GM23338 (cell line): ENCODE measurements at places on chromosomes 13 and 19.

DNA sequence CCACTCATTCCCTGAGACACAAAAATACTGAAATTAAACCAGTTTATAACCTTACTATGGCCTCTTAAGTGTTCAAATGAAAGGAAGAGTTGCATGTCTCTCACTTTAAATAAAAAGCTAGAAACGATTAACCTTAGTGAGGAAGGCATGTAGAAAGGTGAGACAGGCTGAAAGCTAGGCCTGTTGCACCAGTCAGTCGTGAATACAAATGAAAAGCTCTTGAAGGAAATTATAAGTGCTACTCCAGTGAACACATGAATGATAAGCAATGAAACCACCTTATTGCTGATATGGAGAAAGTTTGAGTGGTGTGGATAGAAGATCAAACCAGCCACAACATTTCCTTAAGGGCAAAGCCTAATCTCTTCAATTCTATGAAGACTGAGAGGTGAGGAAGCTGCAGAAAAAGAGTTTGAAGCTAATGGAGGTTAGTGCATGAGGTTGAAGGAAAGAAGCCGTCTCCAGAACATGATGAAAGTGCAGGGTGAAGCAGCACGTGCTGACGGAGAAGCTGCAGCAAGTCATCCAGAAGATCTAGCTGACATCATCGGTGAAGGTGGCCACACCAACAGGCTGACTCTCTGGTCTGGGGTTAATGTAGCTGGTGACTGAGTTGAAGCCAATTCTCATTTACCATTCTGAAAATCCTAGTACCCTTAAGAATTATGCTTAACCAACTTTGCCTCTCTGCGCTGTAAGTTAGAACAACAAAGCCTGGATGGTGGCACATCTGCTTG, 94.5 kb upstream of the TEX29 start:
- no peak for DNase-seq

DNA sequence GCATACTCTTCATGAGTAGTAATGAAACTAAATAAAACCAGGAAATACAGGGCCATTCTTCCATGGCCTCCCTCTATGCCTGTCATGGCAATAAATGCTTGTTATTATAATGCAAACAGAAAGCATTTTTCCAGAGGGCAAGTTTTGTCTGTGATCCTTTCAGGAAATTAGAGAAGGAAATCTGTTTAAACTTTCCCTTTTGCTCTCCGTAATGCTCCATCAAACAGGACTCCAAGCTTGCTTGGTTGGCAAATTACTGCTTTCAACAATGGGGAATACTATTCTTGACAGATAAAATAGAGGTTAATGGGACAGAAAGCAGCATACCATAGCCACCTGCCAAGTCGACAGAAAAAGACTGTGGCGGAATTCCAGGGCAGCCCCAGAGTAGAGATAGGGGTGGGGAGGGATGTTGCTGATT, 252.5 kb downstream of the LHFPL6 start:
- DNase-seq, result peak; percentile 49

GRCh38 chr13:78636495-78636894, 22.5 kb downstream of the OBI1 start:
- no peak for DNase-seq

DNA sequence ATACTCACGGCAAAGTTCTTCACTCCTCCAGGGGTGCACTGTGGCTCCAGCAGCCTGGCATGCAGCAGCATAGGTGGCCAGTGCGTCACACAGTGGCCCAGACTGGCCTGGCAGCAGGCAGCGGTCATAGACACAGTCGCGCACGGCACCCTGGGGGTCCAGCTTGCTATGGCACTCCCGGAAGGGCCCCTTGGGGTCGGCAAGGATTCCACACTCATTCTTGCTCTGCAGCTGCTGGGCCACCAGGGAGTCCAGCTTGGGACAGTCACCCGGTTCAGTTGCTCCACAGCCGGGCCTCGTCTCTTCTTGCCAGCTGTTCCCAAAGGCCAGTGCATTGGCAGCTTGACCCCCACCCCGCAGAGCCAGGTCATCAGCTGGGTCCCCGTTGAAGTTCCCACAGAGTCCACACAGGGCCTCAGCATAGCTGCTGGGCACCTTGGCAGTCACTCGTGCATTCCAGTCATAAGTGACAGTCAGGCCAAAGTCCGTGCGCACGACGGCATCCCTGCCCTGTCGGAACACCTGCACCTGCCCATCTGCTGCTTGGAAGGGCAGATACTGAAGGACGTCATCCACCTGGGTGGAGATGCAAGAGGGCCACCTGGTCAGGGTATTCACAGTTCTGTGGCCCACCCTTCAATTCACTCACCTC, 20.6 kb downstream of the FCGBP start:
- DNase-seq, result no peak

GRCh38 chr19:38281811-38282566, 17.6 kb downstream of the SPINT2 start:
- no peak for DNase-seq

DNA sequence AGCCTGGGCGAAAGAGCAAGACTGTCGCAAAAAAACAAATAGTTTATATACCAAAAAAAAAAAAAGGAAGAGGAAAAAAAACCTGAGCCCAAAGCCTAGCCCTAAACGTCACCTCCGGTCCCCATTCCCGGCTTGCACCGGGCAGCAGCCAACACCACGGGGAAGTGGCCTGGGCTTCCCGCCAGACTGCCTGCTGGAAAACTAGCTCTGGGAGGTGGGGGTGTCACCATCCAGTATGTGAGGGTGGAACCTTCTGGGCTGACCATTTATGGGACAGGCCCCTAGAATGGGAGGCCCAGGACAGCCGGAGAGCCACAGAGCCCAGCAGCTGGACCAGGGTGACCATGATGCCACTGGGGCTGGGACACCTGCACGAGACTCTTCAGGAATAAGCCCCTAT, 37.3 kb downstream of the IL12RB1 start:
- DNase-seq, result no peak

DNA sequence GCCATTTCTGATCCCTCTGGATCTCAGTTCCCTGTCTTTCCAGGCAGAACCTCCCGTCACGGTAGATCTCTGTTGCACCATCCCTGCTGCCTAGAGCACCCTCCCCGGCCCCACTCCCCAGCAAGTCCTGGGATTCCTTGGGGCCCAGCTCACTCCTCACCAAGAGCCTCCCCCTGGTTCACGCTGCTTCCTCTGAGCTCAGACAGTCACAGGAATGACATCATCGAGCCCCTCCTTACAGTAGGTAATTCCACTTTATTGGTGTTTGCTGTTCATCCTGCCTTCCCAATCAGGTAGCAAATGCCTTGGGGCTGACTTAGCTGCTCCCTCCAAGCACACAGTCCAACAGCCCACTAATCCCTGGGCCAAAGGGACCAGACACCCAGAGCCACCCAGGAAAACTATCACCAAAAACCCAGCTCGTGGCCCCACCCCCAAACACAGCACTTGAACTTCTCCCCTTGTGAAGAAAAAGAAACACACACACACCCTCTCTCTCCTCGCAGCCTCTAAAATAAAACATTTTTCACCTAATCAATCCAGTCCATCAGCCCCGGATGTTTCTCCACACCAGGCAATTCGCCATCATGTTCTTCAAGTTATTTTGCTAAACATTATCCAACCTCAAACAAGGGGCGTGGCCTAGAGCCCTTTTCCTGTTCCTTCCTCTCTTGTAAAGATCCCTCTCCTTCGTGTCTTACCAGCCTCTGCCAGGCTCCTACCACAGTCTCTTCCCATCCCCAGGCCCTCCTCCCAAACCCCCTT, 2.5 kb downstream of the NAPA start:
- no peak for DNase-seq

DNA sequence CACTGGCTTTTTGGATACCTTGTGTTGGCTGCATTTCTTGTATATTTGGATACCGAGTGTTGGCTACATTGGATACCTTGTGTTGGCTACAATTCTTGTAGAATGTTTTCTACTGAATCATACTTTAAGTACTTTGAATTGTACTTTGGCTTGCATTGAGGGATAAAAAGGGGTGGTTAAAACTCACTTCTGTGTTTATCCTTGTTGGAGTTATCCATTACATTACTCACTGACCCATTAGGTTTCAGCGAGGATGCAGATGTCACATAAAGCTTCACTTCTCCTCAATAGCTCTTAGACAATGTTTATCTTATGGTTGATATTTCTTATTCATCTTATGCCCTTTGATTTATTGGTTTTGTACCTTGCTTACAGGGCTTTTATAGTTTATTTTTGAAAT, 43.1 kb downstream of the PDS5B start:
- no peak for DNase-seq

GRCh38 chr13:26062853-26063444, 11.1 kb upstream of the SHISA2 start:
- peak; percentile 74 for DNase-seq

DNA sequence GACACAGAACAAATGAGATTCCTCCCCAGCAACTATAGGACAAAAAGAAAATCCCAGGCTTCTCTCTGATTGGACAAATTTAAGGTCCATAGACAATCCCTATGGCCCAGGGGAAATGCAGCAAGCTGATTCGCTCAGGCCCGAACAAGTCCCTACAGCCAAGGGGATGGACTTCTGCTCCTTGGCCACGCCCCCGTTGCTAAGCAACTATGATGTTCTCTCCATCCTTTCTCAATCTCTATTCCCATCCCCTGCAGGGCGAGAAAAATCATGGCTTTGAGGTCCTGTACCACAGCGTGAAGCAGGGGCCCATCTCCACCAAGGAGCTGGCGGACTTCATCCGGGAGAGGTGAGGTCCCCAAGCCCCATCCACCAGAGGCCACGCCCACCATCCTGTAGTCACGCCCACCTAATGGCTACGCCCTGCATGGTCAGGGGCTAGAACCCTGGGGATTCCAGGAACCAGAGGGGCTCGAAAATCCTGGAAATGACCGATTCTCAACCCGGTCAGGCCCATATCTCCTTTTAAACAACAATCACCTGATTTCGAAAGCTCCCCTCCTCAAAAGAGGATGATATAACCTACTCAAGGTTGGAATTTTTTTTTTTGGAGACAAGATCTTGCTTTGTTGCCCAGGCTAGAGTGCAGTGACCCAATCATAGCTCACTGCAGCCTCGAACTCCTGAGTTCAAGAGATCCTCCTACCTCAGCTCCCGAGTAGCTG, 11.4 kb downstream of the FCHO1 start:
- DNase-seq, result peak; percentile 98

GRCh38 chr13:105804561-105805190, 730.8 kb downstream of the EFNB2 start:
- DNase-seq, result no peak

DNA sequence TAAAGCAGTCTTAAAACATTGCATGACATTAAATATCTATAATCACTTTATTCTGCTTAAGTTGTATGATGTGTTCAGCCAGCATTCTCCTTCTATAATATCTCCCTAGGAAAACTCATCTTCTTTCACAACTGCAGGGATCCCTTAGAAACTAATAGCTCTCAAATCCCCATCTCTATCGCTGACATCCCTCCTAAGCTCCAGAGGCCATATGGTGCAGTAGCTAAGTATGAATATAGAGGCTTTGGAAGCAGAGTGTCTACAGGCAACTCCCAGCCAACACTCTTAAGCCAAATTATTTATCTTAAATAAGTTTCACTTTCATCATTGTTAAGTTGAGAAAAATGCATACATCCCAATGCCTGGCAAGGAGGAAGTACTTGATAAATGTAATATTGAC, 349.5 kb upstream of the MIR17HG start:
- DNase-seq, result no peak

DNA sequence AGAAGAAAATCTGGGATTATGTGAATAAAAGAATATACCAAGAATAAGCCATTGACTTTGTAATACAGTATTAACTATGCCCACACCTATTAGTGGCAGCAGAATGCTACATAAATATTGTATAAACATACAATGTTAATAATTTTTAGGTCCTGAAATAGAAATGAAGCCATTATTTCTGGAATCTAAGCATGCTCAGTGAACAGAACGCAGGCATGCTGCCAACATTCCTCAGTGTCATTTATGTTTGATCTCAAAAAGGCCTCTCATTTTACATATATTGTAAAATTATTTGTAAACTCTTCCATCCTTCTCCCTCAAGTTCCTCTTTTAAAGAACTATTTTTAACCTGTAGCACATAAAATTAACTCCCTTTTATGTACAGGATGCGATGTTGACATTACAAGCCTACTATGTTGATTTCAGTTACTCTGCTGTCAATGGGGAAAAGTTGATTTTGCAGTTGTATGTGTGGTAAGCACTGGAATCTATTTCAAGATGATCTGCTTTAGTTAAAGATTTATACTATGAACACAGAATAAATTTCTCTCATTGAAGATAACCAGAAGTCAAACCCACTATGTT, 118.8 kb downstream of the VWA8 start:
- DNase-seq, result no peak

GRCh38 chr19:47542030-47542475, 27.2 kb upstream of the NAPA start:
- DNase-seq, result no peak

DNA sequence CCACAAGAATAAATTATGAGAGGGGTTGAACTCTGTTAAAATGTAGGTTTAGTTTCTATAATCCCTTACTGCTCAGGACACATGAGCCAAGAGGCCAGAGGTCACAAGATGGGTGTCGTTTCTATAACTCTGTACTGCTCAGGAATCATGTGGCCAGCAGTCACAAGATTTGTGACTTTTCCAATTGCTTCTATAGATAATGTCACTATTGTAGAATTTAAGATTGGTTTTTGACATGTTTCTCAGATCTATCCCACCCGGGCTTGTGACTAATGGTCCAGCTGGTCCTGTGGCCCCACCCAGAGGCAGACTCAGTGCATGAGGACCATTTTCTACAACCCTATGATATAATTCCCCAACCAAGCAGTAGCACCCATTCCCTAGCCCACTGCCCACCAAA, 662.0 kb upstream of the KLF12 start:
- no peak for DNase-seq

DNA sequence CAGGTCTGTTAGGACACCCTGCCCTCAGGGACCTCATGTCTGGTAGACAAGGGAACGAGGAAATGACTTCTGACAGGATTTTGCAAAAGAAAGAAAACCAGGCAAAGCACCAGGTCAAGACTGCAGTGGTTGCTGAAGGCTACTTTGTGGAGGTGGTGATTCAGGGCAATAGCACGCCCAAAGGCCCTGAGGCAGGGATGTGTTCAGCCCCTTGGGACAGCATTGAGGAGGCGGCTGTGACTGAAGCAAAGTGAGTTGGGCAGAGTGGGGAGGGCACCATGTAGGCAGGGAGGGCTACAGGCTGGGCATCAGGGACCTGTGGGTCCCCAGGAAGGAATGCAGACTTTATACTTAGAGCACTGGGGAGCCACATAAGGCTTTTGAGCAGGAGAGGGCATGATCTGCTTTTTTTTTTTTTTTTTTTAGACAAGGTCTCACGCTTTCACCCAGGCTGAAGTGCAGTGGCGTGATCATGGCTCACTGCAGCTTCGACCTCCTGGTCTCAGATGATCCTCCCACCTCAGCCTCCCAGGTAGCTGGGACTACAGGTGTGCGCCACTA, 10.8 kb upstream of the HOMER3 start:
- DNase-seq, result no peak

DNA sequence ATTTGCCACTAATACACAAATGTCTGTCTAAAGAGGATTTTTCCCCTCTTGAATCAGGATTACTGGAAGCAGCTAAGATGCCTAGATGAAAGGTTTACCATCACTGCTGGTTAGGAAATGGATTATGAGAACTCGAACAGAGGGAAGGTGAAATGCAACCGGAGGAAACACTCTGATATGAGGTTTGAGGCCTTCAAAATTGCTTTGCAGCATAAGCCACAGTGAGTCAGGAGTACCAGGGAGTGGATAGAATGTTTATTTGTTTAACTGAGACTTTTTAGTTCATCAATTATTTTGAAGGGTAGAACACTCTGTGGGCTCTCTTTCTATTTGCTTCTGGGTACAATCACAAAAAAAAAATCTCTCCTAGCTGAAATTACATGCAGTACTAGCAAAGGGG, 18.1 kb downstream of the CDADC1 start:
- no peak for DNase-seq
